ENCODE measurements at places on chromosomes 3 and 15.
A peak's percentile ranks its signal among the peaks of the same experiment; 100 is the strongest.

GRCh38 chr3:53677413-53677812 is 168.8 kb downstream of the CHDH start:
- DNase-seq = no peak

- DNase-seq = peak; percentile 2
Measured at GRCh38 chr3:61250784-61251173, 473 bp downstream of the FHIT start.

DNA sequence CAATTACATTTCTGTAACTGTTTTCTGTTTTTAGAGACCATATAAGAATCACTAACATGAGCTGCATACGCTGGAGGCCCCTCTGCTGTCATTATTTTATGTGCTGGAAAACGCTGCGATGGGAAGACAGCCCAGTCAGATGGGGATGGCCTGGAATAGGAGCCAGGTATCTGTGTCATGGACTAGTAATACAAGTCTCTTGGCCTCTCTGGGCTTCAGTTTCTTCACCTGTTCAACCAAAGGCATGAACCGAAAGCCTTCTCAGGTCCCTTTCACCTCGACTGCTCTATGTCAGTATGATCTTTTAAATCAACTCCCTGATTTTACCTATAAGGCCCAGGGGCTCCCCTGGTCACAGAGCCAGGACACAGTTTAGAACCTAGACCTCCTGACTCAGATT is 14.6 kb upstream of the RFTN1 start:
- DNase-seq = no peak

- DNase-seq = no peak
Measured at GRCh38 chr15:96851613-96852012, 521.1 kb downstream of the NR2F2 start.

DNA sequence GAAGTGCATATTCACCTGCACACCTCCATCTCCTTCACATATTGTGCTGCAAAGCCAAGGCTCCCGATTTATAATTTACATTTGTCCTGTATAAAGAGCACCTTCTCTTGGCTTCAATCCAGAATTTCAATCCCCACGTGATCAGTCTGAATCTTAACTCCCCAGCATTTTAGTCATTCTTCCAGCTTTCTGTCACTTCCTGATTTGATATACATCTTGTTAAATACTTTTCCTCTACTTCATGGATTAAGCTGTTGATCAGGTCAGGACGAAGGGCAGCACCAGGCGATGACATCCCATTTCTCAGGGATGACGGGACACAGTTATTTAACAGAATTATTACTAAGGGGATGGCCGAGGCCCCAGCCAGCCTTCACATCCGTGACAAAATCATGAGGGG is 212.5 kb downstream of the EPHB1 start:
- no peak for DNase-seq

DNA sequence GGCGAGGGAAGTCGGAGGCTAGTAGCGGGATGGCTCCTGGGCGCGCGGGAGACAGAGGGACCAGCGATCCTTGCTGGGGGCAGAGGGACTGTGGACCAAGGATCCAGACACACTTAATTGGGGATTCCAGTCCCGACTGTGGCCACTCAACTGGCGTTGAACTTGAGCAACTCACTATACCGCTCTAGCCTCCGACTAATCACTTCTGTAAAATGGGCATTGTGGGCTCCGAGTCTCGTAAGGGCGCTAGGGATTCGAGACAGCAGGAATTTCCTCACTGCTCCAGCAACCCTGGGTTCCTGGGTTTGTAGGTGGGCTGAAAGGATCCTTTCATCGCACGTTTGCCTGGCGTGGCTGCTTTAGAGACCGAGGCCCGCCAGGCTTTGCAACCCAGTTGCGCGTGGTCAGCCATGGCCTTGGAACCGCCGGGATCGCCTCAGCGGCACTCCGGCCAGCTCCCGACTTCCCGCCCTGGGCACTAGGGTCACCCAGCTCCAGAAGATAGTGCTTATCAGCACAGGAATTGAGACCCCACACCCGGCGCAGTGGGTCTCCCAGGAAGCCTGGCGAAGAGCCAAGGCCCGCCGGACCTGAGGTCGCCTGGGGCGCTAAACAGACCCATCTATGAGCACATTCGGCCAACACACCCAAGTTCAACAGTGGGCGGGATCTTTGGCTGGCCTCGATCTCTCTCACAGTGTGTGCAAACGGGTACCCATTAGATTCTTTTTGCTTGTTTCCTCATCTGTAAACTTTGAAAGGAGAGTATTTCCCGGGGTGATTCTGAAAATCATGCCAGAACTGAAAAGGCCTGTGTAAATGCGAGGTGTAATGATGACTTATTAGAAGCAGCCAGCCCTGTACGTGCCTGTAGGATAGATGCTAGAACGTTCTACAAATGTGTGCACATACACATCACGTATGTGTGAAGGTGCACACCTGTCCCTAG is 9.9 kb downstream of the FOXL2 start:
- DNase-seq = no peak

GRCh38 chr3:113283306-113283705 is 71.9 kb downstream of the BOC start:
- no peak for DNase-seq

DNA sequence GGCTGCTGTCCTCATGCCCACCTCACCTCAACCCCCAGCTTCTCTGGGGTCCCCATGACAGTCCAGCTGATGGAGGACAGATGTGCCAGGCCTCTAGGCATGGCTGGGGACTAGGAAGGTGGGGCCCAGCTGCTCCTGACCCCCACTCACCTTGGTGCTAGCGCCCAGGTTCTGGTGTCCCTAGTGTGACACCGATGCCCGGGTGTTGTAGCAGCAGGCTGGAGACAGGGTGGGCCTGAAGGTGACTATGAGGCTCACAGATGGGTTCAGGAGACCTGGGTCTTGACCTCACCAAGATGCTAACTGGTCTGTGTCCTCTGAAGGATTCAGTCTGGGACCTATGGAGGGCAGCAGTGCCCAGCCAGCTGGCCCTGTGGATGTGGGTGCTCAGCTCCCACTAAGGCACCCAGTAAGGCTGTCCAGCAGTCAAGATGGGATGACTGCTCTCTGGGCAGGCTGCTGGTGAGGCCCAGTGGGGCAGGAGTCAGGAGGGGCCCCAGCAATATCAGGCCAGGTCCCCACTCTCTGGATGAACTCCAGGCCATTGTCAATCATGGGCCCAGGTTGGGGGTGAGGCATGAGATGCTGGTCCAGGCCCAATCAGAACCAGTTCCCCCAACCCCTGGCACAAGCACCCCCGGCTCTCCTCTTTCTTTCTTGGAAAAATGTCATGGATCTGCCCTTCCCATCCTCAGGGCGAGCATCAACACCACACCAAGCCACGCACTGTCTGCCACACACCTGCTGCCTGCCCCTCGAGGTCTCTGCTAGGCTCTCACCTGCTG is 33.0 kb downstream of the ALDH1L1 start:
- no peak for DNase-seq

DNA sequence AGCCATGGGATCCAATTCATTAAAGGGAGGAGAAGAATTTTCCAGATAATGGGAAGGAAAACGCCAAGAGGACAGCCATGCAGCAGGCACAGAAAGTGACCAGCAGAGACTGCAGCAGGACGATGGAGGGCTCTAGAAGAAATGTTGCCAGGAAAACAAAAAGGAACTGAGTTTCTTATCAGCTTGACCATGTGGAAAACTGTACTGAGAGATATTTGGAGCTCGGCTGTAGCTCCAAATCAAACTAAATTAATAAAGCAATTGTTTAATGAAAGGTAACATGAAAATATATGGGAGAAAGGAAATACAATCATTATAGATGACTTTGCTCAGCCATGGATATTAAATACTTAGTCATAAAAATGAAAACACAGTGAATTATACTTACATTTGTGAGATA is 63.7 kb downstream of the SSR3 start:
- no peak for DNase-seq

GRCh38 chr3:159731254-159731653 is 257.4 kb upstream of the IL12A start:
- no peak for DNase-seq

DNA sequence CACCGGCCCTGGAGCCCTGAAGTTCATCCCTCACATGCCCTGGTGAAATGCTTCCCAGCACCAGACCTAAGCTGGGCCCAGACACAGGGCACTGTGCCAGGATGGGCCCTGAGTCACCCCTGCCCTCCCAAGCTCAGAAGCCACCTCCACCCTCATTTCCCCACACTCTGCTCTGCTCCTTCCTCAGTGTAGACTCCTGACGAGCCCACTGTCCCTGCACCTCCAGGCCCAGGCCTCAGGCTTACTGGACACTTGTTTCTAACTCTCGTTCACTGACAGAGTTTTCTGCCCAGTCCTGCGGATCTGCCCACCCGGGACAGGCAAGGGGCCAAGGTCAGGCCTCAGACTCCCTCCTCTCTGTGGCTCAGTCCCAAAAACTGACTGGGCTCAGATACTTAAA is 112.6 kb upstream of the RNF7 start:
- DNase-seq = no peak

GRCh38 chr3:98679986-98680385 is 83.2 kb upstream of the ST3GAL6 start:
- no peak for DNase-seq

GRCh38 chr15:63752075-63752684 is 81.6 kb downstream of the HERC1 start:
- DNase-seq = peak; percentile 23

- DNase-seq = no peak
Measured at GRCh38 chr3:27570421-27571106, 86.4 kb upstream of the SLC4A7 start.

GRCh38 chr3:102757950-102758349 is 323.1 kb downstream of the ZPLD1 start:
- no peak for DNase-seq

DNA sequence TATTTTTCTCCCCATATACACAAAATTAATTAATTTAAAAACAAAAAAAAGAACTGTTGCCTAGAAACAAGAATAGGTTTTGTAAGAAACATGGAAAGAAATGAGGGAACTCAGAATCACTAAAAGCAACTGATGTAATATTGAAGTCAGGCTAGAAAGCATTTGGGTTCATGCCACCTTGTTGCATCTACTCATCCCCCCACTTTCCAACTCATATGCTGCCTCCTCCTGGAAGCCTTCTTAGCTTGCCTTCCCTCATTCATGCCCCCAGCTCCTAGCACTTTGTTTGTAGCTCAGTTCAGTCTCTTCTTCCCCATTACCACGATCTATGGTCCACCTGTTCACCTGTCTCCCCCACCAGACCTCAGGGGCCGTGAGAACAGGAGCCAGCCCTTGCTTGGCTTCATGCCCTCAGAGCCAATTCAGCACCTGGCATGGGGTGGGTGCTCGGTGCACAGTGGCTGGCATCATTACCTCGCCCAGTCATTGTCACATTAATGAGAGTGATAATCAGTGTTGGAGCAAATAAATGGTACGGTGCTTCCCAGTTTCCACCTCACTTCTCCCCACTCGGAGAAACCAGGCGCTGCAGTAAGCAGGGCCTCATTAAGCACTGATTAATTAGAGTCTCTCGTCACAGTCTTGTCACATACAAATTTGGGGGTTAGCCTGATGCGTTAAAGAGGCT is 62.4 kb upstream of the SLC6A1 start:
- DNase-seq = no peak

Measured in activated CD4-positive, alpha-beta T cell treated with anti-CD3 and anti-CD28 coated beads for 4 hours (primary cell).